ENCODE measurements at places on chromosomes 4 and X.
A peak's percentile ranks its signal among the peaks of the same experiment; 100 is the strongest.

GRCh38 chr4:112312610-112313239, 15.6 kb downstream of the ALPK1 start:
- no peak for DNase-seq

- no peak for DNase-seq
Measured at GRCh38 chr4:173243321-173243720, 74.7 kb downstream of the GALNT7 start.

DNA sequence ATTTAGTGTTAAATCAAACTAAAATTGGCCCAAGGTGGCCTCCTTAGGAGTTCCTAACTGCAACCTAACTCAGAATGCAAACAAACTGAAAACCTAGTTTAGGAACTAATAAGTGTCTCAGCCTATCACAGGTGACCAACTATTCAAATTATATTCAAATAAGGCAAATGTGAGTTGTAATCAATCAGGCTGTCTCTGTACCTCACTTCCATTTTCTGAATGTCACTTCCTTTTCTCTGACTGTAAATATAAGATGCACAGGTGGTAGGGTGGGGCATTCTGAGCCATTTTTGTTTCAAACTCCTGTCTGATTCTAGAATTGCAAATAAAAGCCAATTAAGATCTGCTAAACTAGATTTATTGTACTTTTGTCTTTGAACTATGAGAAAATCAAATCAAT, 401.5 kb downstream of the PPP3CA start:
- no peak for DNase-seq

DNA sequence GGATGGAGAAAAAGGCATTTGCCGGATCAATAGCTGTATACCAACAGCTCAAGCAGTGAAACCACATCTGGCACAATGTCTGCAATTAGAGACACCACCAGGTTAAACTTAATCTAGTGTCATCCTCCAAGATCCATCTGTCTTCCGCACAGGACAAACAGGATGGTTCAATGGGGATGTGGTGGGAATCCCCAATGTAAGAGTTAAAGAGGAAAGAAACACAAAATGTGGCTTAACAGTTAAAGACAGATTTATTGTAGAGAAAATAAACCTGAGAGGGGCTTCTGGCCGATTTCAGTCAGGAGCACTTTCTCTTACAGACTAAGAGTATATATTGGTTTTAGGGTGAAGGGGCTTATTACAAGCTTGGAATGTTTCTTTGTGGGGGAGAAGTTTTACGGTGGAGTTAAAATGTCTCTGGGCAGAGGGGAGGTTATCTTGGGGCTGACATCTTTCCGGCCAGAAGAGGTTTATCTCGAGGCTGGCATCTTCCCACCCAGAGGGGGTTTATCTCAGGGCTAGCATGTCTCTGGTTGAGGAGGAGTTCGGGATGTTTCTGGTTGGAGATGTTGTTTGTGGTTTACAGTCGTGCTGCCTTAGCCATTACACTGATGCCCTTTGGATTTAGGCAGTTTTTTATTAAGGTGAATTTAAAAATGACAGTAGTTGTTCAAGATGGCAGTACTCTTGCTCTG, 61.7 kb downstream of the KANTR start:
- DNase-seq: no peak

DNA sequence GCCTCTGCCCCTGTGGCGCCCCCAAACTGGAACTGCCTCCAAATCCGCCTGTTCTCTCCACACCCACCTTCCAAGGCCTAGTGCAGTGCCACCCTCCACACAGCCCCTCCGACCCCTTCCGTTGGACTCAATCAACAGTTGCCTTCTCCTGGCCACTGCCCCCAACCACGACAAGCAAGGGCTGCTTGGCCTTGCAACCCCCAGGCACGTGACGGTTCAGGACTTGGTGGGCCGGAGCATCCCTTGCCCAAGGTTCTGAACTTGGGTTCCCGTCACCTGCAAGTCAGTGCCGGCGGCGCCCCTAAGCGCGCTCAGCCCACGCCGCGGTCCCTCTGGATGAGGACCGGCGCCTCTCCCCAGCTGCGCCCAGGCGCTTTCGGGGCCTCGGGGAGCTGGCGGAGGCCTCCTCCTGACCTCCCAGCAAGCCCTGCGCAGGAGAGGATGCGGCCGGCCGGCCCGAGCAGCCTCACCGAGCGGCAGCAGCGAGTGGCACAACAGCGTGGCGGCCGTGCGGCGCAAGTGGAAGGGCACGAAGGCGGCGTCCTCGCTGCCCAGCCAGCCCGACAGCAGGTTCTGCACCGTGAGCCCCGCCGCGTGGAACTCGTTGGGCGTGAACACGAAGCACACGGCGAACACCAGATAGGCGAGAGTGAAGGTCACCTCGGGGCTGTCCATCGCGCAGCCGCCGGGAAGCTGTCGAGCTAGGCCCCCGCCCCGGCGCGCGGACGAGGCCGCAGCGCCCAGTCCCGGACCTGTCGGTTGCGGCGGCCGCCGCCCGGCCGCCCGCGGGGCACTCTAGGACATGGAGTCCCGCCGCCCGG, 750 bp downstream of the TMEM129 start:
- no peak for DNase-seq

DNA sequence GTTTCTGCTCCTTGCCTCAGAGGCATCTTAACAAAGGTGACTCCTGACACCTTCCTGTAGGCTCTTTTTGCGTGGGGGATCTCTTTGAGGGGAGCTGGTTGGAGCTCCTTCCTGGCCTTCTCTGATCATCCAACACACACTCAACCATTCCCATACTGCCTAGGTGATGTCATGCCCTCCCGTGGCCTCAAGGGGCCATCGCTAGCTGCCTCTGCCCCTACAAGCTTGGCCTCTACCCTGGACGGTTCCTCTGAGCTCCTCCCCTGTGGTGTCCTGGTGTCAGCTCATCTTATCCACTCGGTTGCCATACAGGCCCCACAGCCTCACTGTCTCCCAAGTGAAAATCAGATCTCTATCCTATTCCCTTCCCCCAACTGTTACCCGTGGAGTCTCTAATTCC, 13.7 kb upstream of the ZNF185 start:
- DNase-seq: no peak

DNA sequence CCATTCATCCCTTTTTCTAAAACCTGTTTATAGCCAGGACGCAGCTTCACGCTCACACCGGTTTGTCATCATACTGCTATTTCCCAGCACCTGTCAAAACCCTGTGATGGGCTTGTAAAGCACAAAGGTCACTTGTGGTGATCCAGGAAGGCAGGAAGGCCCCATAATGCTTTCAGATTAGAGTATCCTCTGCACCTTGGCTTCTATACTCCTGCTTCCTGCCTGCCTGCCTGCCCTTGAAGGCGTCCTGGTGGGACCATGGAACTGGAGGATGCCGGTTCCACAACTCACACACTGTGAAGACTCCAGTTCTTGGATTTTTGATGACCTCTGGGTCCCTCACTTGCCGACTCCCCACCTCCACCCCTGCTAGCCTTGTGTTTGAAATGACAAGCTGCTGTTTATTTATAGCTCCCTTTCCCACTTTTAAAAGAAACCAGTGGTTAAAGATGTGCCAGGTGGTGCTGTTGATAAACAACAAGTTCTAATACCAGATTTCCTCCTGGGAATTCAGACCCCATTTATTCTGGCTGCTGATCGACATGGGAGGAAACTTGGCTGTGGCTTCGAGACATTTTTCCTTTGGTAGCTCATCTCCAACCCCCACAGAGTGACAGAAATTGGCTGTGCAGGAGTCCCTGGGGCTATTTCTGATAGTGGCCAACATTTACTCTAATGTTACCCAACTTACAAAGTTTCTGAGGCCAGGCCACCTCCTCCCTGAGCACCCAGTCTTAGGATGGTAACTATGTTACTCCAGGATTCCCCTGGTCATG, 211.5 kb downstream of the KDR start:
- DNase-seq: no peak

- no peak for DNase-seq
Measured at GRCh38 chr4:28176942-28177341, 1316.3 kb downstream of the STIM2 start.

DNA sequence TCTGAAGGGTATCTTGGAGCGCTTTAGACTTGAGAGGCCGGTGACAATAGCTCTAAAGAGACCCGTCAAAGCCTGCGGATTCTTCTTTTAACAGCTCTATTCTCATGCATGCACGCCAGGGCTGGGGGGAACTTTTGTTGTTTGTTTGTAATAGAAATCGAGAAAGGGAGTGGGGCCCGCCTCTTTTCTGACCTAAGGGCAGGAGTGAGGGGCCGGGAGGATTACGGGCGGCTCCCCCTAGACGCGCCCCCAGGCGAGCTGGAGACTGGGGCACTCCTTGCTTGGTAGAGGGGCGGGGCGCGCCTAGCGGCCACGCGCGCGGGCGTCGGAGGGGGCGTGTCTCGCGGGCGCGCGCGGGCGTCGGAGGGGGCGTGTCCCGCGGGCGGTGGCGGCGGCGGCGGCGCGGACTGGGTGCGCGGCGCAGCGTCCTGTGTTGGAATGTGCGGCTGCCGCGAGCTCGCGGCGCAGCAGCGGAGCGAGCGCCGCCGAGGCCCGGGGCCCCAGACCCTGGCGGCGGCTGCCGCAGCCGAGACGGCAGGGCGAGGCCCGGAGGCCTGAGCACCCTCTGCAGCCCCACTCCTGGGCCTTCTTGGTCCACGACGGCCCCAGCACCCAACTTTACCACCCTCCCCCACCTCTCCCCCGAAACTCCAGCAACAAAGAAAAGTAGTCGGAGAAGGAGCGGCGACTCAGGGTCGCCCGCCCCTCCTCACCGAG, at the start of gene REST:
TSS of gene REST (plus strand) at position 412 of the 717 bp plus-strand sequence. CDS start 2,739 bp downstream, outside the sequence.
- peak; percentile 69 for DNase-seq

DNA sequence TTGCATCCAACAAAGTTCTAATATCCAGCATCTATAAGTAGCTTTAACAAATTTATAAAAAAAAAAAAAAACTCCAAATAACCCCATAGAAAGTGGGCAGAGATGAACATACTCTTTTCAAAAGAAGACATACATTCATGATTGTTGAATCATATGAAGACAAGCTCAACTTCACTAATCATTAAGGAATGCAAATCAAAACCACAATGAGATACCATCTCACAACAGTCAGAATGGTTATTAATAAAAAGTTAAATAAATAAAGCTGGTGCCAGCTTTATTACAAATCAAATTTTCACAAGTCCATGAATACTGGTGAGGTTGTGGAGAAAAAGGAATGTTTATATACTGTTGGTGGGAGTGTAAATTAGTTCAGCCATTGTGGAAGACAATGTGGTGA, 592.0 kb downstream of the IQCM start:
- no peak for DNase-seq

DNA sequence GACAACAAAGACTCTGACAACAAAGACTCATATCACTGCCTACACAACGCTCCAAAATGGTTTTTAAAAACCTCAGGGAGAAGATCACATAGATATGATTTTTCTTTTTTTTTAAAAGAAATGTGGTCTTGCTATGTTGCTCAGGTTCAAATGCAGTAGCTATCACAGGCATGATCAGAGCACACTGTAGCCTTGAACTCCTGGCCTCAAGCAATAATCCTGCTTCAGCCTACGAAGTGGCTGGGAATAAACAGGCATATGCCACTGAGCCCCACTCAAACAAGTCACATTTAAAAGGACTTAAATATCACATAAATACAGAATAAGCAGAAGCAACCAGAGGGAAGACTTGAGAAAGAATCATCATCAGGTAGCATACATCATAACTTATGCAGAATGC, 14.7 kb downstream of the DHX15 start:
- DNase-seq: no peak

DNA sequence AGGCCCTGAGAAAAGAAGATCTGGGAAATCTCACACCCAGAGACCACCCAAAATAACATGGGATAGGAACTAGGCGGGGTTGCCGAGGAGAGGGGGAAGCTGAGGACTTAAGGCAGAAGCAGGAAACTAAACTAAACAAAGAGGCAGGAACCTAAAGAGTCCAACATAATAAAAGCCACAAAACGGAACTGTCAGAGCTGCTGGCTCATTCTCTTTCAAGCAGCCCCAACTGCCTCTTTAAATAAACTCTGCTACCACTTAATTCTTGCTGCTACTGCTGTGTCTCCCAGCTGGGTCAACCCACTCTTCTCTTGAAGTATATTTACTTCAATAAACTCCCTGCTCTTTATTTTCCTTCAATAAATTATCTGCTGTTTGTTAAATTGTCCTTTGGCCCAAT, 44.5 kb downstream of the MAGEB16 start:
- DNase-seq: no peak

DNA sequence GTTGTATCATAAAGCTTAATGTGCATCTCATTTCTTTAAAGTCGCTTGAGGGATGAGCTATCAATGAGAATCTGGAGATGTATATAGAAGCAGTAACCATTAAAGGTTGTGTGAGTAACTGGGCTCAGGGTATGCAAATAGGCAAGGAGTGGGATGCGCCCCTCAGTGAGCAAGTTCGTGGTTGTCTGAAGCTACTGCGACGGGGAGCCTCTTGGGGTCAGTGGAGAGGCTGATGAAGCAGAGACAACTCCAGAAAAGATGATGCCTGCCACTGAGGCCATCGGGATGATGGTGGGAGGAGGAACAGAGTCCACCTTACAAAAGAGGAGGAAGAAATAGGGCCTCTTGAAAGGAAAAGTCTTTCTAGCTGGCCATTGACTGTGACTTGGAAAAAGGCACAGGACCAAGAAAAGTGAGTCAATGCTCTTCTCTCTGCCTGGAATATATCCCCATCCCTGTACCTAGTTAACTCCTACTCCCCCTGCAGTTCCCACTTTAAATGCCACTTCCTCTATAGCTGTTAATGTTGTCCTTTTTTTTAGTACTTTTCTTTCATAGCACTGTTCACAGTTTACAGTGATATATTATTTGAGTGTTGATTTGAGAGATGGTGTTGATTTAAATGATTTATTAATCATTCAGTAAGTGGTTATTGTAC, 51.4 kb upstream of the LSM6 start:
- no peak for DNase-seq

- no peak for DNase-seq
Measured at GRCh38 chr4:34158878-34159277, 2085.4 kb downstream of the ARAP2 start.

GRCh38 chr4:150108691-150109090, 30.4 kb downstream of the DCLK2 start:
- DNase-seq: no peak

GRCh38 chr4:37434469-37434868, 189.9 kb downstream of the NWD2 start:
- no peak for DNase-seq

- DNase-seq: no peak
Measured at GRCh38 chrX:72100051-72100755, 31.5 kb downstream of the RTL5 start.

GRCh38 chr4:136484996-136485395, 1047.3 kb downstream of the PCDH18 start:
- no peak for DNase-seq

DNA sequence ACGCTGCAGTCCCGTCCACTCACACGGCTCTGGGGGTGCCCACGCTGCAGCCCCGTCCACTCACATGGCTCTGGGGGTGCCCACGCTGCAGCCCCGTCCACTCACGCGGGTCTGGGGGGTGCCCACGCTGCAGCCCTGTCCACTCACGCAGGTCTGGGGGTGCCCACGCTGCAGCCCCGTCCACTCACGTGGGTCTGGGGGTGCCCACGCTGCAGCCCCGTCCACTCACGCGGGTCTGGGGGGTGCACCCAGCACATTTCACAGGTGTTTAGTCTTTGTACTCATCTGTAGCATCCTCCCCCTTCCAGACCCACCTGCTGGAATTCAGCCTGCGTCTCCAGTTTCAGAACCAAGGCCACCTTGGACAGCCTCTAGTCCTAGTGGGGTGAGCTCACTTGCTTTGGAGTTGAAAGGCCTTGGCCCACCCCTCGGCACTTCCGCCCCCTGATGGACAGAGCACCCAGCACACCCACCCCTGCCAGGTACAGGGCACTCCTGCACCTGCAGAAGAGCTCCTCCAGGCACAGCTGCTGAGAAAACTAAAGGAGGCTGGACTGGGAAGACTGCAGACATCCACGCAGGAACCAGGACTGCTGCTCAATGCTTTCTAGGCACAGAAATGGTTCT, 73.0 kb downstream of the ABLIM2 start:
- no peak for DNase-seq
